LHCN-M2 (cell line): ENCODE measurements at places on chromosomes 12 and 14. TPM values are rescaled to one million over a fixed set of nuclear protein-coding genes. Genes with fewer than 3 reads are reported as not detected.

DNA sequence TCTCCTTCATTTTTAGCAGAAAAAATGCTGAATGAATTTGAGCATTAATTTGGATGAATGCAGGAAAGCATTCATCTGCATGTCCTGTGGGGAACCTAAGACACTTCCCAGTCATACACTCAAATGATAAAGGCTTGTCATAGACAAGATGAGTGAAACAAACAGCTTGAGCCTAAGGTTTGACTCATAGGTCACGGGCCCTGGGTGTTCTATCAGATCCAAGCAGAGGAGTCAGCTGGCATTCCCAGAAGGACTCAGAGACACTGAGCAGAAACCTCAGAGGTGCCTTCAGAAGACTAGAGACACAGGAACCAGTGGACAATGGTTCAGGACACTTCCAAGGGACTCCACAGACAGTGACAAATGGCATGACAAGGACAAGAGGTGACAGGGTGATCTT, 183.9 kb downstream of the NTF3 start:
- DNase-seq = no peak

DNA sequence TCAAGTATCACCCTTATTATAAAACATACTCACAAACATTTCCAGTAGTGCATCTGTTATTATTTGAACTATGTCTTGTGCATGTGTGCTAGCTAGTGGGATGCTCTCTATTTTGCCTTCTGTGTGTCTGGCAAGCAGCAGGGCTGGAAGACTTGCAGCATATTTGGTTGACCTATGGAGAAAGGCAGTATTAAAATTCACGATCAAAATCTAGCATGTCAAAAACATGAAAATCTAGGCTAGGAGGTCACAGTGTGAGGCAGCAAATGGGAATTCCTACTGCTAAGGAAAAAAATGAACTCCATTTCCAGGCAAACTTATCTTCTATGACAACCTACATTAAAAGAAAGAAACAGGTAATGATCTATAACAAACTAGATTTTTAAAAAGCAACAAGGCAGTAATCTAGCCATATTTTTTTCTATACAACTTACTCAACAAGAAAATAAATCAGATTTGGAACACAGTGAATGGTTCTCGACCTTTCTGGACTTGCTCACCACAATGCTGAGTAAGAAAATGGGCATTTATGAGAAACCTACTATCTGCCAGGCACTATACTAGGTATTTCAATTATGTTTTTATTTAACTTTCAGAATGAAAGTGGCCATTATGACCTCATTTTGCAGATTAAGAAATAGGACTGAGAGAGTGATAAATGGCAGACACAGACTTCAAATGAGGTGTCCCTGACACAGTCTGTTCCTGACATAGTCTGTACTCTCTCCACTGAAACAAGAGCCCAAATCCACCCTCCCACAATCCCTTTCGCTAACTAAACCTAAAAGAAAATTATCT, 96.8 kb downstream of the TXNDC16 start:
- DNase-seq = peak; percentile 70

DNA sequence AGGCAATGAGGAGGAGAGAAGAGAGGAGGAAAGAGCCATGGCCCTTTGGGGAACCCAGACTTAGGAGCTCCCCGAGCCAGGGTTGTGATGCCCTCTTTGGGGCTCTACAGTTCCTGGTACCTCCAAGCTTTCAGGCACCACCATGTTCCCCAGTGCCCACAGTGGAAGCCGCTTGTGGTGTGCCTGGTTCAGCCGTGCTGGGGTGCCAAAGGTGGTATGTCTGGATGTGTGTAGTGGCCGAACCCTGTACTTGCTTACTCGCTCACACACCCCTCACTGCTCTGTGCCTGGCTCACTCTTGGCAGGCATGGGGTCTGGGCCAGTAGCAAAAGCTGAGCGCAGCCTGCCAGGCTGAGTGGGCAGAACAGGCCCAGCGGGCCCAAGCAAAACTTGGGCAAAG, 210.7 kb downstream of the MON2 start:
- no peak for DNase-seq

- peak; percentile 9 for DNase-seq
Measured at GRCh38 chr12:232731-233614, 19.0 kb upstream of the SLC6A12 start.

DNA sequence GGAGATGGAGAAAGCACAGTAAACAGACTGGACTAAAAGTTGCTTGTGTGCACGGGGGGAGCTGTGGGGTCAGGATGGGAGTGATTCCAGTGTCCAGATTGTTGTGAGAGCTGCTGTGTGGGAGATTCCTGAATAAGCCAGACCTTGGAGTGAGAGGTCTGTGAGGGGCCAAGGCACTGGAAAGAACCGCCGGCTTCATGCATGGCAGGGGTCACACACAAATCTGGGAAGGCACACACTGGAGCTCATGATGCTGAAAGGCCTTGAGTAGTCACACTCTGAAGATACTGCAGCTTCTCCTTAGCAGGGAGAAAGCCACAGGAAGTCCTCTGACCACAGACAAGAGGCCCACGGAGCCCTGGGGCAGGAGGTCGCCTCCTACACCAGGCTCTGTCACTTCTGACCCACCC, 23.1 kb downstream of the ADCY6 start:
- DNase-seq = peak; percentile 27

Gene POTEM
- not detected in 2 replicates for total RNA-seq

Gene ANKS1B
- total RNA-seq = 0.06 and 0.11 TPM in 2 replicates

Gene ENO2
- 22.7 and 26.3 TPM in 2 replicates for total RNA-seq

Gene KIF26A
- under 0.01 TPM in 1 of 2 replicates, not detected in the other for total RNA-seq

Gene CMTM5
- total RNA-seq = not detected in 2 replicates

Gene PITPNM2
- total RNA-seq = 2.7 and 4.4 TPM in 2 replicates

Gene AJUBA
- total RNA-seq = 67.1 and 78.4 TPM in 2 replicates

DNA sequence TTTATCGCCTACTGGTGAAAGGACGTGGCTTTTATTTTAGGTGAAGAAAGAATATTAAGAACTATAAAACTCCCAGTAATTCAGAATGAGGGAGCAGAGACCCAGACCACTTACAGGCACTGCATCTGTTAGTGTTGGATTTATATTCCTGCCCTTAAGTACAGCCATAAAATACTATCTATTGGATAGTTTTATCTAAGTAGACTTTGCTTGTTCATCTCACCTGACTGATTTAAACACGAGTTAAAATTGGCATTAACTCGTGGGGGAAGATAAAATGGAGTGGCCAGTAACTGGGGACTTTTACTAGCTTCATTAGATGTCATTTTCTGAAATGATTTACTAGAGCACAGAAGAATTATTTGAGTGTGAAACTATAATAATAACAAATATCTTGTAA, 1377.5 kb upstream of the TMEM132C start:
- no peak for DNase-seq

Gene SLC10A1
- total RNA-seq = not detected in 2 replicates

Gene PLA2G1B
- total RNA-seq = not detected in 2 replicates

Gene METTL3
- 74.3 and 85.0 TPM in 2 replicates for total RNA-seq

Gene OR4L1
- total RNA-seq = not detected in 2 replicates

Gene PLCZ1
- total RNA-seq = not detected in 2 replicates

DNA sequence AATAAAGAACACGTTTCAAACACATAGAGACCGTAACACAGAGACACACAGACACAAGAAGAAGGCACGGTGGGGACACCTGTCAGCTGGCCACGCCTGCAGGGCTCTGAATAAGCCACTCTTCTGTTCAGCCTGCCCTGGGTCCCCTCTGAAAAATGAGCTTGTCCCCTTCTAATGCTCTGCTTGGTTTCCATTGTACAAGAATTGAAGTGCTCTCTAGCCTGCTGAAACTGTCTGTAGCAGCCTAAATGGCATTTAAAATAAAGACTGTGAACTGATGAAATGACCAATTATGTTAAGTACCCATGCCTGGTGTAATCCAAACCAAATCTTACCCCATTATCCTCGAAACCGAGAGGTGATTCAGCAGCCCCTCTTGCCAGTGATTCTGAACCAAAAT, 139.8 kb downstream of the FOXN3 start:
- DNase-seq = no peak

GRCh38 chr12:133233993-133234564, 1.6 kb downstream of the ANHX start:
- no peak for DNase-seq

GRCh38 chr12:118850244-118850825, 131.0 kb upstream of the SRRM4 start:
- DNase-seq = no peak

DNA sequence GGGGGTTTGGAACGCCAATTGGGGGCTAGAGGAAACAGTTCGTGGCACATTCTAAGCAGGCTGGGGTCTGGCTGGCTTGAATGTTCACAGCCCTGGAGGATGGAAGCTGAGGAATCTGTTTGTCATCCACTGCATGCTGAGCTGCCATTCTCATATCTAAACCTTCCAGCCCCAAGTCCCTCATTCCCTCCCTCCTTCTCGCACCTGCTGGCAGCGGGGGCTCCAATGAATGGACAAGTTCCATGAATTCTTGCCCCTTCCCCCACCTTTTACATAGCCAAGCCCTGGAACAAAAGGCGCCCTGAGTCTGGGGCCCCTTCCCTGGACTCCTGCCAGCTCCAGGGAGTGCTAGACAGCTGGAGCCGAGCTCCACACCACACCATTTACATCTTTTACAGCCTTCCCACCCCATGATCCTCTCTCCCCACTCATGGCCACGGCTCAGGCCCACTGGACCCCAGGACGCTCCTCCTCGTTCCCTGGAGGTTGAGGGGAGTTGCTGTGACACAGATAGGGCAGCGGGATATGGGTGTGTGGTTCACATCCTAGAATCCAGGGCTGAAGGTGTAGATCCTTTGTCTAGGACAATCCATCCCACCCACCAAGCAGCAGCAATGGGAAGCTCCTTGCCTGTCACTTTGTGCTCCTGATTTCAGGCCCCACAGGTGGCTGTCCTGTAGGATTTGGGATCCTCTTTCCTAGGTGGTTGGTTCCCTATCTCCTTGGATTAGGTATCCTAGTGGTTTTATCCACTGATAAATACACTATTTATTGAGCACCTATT, 21.7 kb upstream of the VRTN start:
- DNase-seq = no peak

- peak; percentile 92 for DNase-seq
Measured at GRCh38 chr14:28661171-28661772, 105.3 kb upstream of the FOXG1 start.

GRCh38 chr12:33438025-33438772, 1.4 kb downstream of the SYT10 start:
- no peak for DNase-seq

- peak; percentile 99 for DNase-seq
Measured at GRCh38 chr14:51006781-51007211, 62.5 kb upstream of the PYGL start.

GRCh38 chr14:68160779-68161546, 341.4 kb downstream of the RAD51B start:
- DNase-seq = no peak

GRCh38 chr12:113875691-113876090, 90.4 kb downstream of the RBM19 start:
- DNase-seq = no peak

Gene PIP4P1
- 18.1 and 24.6 TPM in 2 replicates for total RNA-seq

Gene REP15
- 1.6 and 3.4 TPM in 2 replicates for total RNA-seq

- no peak for DNase-seq
Measured at GRCh38 chr14:60738843-60739508, 4.4 kb downstream of the MNAT1 start.

DNA sequence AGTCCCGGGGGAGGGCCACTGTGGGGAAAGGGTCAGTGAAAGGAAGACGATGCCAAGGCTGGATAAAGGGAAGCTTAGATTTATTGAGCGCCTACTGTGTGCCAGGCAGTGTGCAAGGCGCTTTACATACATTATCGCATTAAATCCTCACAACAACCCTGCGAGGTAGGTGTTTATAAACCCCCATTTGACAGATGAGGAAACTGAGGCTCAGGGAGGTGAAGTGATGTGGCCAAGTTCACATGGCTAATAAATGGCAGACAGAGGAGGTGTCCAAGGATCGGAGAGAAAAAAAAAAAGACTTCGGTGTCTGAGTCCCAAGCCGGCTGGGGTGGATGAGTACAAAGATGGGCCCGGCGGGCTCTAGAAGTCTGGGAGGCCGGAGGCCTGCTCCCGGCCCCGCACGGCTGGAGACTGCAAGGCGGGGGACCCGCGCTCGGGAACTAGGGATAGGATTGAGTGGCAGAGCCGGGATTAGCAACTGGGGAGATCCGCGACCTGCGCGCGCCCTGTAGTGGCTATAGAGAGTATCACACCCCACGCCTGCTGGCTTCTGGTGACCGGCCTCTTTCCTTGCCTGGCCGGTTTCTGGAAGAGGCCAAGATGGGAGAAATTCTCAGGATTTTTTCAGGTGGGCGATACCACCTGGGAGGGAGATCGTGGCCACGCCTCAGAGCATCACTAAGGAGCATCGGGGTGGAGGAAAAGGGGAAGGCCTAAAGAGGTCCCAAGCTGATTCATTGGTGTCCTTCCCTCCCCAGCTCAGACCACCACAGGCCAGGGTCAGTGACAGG, 3.9 kb downstream of the DDN start:
- DNase-seq = peak; percentile 75

Gene GLIPR1L1
- not detected in 2 replicates for total RNA-seq

Gene AKAP3
- total RNA-seq = 0.52 and 1.4 TPM in 2 replicates

- peak; percentile 19 for DNase-seq
Measured at GRCh38 chr12:96698521-96698920, 208.5 kb upstream of the NEDD1 start.

DNA sequence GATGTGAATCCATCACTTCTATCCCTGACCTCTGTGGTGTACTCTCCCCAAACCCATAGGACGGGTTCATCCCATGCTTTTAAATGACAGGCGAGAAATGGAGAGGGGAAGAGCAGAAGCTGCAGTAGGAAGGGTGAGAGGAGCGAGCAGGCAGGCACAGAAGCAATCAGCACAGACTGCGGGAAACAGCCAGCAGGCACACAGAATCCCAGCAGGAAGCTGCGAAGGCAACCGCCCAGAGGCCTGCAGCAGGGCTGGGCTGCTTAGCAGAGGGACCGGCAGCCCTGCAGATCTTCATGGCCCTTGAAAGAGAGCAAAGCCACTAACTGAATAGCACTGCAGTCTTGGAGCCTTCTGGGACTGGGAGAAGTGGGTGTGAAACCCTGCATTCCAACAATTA, 287.0 kb upstream of the FKBP4 start:
- no peak for DNase-seq

DNA sequence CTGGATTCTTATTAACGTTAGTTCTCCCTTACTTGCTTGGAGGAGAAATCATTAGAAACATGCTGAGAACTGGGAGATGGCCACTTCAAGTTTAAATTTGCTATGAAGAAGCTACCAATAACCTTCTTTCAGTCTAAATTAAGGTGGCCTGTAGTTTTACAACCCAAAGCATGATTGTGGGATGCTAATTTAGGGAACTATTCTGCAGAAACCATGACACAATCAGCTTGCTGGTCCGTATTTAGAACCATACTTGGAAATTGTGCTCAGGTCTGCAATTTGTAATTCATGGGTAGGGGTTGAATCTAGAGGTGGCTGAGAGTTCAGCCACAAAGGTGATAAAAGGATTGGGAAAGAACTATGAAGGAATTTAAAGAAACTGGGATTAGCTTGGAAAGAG, 405.7 kb downstream of the RAD51B start:
- DNase-seq = no peak
